Effector memory CD4-positive, alpha-beta T cell (primary cell): ENCODE measurements at places on chromosomes 6 and 20.

- DNase-seq: no peak
These were observed 3.4 kb downstream of the BMP7 start for GRCh38 chr20:57262784-57263609.

GRCh38 chr6:56555438-56555872, 87.2 kb downstream of the DST start:
- DNase-seq: no peak

- no peak for DNase-seq
These were observed 28.9 kb downstream of the PREP start for GRCh38 chr6:105374010-105374420.

DNA sequence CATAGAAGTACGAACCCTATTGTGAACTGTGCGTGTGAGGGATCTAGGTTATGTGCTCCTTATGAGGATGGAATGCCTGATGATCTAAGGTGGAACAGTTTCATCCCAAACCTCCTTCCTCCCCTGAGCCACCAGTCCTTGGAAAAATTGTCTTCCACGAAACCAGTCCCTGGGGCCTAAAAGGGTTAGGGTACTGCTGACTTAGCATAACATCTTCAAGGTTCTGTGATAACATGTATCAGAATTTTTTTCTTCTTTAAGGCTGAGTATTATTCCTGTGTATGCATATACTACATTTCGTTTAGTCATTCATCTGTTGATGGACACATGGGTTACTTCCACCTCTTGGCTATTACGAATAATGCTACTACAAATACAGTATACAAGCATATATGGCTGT, 80.2 kb downstream of the TSHZ2 start:
- no peak for DNase-seq

GRCh38 chr6:16982807-16983206, 119.0 kb upstream of the STMND1 start:
- no peak for DNase-seq

GRCh38 chr20:49259799-49260198, 18.1 kb downstream of the ZNFX1 start:
- DNase-seq: no peak

DNA sequence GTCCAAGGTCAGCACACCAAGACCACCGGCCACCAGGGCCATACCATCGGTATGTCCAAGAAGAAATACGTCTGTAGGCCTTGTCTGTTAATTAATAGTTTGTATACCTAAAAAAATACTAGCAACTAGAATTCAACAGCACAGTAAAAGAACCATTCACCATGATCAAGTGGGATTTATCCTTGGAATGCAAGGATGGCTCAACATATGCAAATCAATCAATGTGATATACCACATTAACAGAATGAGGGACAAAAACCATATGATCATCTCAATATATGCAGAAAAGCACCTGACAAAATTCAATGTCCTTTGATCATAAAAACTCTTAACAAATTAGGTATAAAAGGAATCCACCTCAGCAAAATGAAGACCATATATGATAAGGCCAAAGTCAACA, 24.4 kb downstream of the RPP40 start:
- no peak for DNase-seq

GRCh38 chr20:56766528-56766927, 137.4 kb downstream of the TFAP2C start:
- no peak for DNase-seq

DNA sequence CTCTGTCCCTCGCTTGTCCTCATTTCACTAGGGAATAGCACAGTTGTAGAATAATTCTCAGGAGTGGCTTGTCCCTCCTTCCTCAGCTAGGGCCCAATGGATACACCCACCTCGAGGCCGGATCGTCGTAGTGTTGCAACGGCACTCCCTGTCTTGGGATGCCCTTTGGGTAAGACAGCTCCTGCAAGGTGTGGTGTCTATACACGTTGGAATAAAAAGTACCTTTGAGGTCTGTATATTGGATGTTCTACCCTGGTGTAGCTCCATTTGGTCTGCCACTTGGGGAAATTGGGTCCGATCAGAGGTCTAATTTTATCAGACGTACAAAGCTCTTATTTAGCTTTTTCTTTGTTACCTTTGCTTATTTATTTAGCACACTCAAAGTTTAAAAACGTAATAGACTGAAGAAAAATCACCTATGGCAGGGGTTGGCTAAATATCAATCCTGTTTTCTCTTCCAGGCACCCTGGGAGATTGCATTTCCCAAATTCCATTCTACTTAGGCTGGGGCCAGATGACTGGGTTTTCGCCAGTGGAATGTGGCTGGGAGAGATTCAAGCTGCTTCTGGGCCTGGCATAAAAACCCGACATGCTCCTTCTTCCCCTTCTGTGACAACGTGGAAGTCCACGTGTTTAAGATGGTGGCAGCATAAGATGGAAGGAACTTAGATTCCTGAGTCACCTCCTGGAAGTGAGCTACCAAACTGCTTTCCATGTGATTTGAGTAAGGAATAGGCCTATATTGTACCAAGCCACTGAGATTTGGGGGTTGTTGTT, 82.3 kb upstream of the CD83 start:
- DNase-seq: no peak

DNA sequence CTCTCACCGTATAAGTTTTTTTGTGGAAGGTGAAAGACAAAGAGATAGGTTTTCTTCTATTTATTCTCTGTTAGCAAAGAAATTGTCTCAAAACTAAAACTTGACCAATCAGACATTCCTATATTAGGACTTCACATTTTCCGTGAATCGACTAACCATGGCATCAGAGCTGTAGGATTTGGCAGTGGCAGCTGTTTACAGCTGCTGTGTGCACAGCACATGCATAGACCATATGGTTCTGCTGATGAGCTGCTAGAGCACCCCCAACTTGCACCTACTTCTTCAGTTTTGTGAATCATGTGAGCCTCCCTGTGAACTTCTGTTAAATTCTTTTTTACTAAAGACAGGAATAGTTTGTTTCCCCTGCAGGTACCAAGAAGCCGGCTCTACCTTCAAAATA, 157.9 kb downstream of the RFX6 start:
- no peak for DNase-seq

DNA sequence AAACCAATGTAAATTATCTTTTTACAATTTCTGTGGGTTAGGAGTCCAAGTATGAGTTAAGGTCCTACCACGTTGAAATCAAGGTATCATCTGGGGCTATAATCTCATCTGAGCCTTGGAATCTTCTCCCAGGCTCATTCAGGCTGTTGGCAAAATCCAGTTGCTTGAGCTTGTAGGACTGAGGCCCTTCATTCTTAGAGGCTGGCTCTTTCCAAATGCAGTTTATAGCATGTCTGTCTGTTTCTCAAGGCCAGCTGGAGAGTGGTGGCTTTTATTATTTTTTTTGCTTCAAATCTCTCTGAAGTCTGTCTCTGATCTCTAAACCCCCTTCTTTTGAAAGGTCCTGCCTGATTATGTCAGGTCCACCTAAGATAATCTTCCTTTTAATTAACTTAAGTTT, 177.2 kb upstream of the ASCC3 start:
- DNase-seq: no peak

DNA sequence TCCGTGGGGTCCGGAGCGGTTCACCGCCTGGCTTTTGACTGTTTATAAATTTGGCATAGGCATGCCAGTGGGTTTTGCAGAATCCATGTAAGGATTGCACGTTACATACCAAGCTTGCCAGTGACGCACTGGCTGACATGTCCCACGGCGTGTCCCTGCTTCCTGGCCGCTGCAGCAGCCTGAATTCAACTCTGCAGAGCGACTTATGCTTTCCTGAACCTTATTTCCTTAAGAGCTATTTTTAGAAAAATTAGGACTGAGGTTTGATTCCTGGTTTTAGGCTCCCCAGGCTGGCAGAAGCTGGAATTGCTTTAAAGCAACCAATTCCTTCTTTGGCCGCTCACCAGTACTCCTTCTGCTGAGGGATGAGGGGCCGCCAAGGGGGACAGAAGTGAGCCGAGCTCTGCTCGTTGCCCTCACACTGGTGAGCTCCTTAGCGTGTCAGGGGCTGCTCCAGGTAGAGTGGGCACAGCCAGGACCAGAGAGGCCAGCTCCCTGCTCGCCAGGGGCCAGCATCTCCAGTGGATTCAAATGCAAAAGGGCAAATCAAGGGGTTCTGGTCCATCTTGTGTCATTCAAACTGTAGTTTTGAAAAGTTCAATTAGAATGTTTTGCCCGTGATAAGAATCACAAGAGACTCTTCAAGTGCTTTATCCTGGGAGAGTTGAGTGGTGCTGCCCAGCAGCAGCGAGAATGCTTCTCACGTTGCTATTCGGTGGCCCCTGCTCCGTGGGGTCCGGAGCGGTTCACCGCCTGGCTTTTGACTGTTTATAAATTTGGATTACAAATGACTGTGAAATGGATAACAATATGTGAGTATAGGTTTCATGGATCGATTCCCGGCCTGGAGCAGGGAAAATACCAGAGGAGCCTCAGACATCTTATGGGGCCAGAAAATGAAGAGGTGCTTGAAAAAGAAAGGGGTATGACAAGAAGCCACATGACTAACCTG, 17.5 kb upstream of the IRF4 start:
- DNase-seq: no peak

- DNase-seq: no peak
These were observed 56.8 kb downstream of the SNX9 start for GRCh38 chr6:157879873-157880254.

- no peak for DNase-seq
These were observed 17.4 kb upstream of the FOXO3 start for GRCh38 chr6:108543175-108543940.

DNA sequence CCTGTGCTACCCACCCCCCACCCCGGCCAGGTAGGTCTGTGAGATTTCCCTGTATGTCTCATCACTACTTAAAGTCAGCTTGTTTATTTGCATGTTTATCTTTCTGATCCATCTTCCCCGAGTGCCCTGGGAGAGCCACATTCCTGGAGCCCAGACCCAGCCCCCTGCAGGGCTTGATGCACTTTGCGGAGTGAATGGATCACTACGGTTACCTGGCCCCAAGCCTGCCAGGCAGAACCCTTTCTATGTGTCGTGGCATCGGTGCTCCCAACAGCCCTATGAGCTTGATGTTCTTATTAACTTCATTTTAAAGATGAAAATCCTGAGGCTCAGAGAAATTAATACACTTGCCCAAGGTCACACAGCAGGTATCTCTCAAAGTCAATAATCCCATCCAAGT, 13.6 kb upstream of the SLCO4A1 start:
- no peak for DNase-seq

- no peak for DNase-seq
These were observed 47.4 kb upstream of the HS3ST5 start for GRCh38 chr6:114390176-114390575.

GRCh38 chr6:154453329-154453728, 57.2 kb downstream of the CNKSR3 start:
- DNase-seq: no peak

DNA sequence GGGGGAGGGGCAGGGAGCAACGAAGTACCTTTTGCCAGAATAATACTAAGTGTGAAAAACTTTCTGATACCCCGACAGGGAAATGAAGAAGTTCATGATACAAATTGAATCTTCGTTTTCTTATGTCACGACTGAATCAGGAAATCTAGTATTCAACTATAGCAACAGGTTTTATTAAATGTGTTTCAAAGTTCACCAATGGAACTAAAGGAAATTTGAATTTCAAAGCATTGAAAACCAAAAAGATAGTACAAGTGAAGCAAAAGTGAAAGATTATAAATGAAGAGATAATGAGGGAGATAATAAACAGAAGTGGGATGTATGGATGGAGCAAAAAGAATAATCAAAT, 333.2 kb downstream of the ADGRB3 start:
- DNase-seq: no peak

GRCh38 chr6:119148098-119148824, 69.8 kb upstream of the FAM184A start:
- DNase-seq: no peak

DNA sequence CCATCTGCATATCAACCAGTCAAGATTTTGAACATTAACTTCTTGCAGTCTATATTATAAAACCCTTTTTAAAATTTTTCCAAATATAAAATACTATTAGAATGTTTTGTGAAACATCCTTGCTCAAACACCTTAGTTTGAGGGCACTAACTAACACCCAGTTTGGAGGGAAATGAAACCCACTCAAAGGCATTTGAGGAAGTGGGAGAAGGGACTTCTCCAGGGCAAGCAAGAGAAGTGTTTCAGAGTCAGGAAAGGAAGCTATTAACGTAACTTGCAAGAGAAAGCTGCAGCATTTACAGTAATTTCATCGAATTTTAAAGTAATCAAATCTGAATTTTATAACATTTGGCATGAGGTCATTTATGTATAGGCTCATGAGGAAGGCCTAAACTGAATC, 21.3 kb downstream of the MTFR2 start:
- DNase-seq: no peak

DNA sequence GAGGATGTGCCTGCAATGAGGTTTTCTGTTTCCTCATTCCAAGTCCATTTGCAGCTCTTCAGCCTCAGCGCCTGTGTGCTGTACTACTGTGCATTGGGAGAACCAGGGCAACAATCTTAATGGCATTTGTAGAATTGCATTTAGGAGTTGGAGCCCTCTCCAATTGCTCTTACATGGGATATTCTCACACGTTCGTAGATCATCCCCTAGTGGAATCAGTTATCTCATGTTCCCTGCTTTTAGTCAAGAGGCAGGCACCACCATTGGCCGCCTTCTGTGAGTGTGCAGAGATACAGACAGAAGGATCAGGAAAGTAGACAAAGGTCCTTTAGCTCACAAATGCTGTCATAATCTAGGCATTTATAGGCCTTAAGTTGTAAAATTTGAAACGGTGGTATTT, 84.2 kb upstream of the RGS17 start:
- DNase-seq: no peak

- DNase-seq: no peak
These were observed 4.4 kb downstream of the TFAP2A start for GRCh38 chr6:10410207-10411050.

- DNase-seq: no peak
These were observed 39.8 kb upstream of the ARHGAP18 start for GRCh38 chr6:129749749-129750120.

- no peak for DNase-seq
These were observed 258.2 kb downstream of the QKI start for GRCh38 chr6:163672710-163673109.

- DNase-seq: no peak
These were observed 32.7 kb downstream of the CYP24A1 start for GRCh38 chr20:54140927-54141566.

- no peak for DNase-seq
These were observed 56.1 kb upstream of the LAMP5 start for GRCh38 chr20:9458138-9458796.
